ENCODE measurements at places on chromosomes 2 and 18. TPM values are rescaled to one million over a fixed set of nuclear protein-coding genes. Genes with fewer than 3 reads are reported as not detected.

DNA sequence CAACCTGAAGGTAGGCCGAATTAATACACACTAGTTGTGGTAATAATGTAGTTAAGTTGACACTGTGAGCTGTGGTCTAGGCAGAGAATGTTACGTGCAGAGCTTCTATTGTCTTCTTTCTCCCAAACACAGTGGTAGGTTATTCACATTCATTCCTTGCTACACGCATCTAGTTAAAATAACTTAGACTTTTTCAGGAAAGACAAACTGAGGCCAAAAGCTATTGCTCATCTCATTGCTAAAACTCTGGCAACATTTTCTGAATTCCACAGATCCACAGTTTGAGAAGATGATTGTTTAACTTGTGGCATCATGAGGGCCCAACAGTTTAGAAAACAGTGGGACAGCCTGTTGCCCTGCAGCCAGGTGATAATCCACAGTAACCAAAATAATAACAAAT, 850.4 kb upstream of the FSHR start:
- DNase-seq = no peak

GRCh38 chr18:54606835-54607212, 15.8 kb downstream of the DYNAP start:
- DNase-seq = no peak

DNA sequence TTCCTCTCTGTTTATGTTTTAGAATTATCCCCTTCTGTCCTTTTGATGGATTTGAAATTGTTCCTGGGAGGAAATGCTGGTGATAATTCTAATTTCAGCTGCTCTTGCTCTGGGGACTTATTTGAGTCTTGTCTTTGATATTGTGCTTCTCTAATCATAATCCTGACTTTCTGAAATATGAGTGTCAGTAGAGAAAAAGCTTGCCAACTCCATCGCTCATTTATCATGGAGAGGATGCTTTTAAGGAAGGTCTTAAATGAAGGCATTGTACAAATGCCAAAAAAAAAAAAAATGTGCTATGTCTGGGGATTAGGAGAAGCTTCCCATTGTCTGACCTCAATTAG, 159.5 kb downstream of the NYAP2 start:
- no peak for DNase-seq

The C2orf80 gene
- not detected for total RNA-seq

GRCh38 chr2:84451579-84451978, 7.5 kb downstream of the SUCLG1 start:
- no peak for DNase-seq

GRCh38 chr18:1488394-1488793, 583.7 kb downstream of the ADCYAP1 start:
- no peak for DNase-seq

The UGT1A5 gene
- total RNA-seq = not detected

- no peak for DNase-seq
Measured at GRCh38 chr2:146523196-146523595, 1321.6 kb upstream of the ACVR2A start.

The ZNF396 gene
- total RNA-seq = 7.3 TPM

- no peak for DNase-seq
Measured at GRCh38 chr2:239392072-239392357, 8.8 kb downstream of the HDAC4 start.

DNA sequence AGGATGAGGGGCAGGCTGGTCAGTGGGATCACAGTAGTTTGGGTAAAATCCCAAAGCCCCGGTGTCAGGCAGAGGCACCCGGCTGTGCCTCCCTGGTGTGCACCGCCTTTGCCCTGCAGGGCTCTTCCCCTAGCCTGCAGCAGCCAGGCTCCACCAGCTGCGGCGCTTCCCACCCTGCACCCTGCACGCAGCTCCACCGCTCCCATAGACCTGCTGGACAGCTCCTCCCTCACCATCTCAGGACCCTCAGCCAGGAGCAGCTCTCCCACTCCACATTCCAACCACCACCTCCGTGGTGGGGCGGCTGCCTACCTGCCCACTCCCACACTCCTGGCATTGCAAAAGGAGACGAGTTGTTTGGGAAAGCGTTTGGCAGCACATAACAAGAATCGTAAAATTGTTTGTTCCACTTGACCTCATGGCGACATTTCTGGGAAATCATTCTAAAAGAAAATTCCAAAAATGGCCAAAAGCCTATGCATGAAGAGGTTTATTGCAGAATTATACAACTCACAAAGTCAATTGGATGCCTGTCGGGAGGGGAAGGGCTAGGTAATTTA, 287.4 kb upstream of the HDAC4 start:
- DNase-seq = peak; percentile 16

DNA sequence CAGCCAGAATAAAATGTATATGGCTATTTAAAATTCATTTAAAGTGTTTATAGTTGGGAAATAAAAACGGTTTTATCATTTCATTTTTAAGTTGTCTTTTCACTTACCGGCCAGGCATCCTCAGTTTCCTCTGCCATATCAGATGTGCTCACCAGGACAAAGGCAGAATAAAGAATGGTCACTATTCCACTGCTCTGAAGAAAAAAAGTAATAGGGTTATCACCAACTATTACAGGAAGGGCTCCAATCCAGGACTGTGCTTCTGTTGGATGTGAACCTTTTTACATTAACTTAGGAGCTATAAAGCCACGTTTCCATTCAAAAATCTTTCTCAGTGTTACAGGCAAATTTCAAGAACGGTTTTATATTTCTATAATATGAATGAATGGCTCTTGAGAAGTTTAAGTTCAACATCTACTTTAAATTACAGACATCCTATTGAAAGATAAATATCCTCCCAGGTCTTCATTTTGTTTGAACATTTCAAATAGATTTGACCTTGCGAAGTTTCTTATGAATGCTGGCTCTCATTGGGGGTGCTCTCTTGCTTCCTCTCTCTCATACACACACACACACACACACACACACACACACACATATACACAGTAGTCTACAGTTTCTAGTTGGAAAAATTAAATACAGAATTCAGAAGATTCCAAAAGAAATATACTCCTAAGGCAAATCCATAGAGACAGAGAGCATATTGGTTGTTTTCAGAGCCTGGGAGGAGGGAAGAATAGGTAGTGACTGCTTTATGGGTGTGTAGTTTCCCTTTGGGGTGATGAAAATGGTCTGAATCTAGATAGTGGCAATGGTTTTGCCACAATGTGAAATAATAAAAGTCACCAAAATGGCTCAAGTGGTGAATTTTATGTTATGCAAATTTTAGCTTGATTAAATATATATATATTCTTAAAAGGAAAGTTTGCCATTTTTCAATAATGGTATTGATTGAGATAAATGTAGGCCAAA, 2.9 kb upstream of the SLC40A1 start:
- DNase-seq = no peak

DNA sequence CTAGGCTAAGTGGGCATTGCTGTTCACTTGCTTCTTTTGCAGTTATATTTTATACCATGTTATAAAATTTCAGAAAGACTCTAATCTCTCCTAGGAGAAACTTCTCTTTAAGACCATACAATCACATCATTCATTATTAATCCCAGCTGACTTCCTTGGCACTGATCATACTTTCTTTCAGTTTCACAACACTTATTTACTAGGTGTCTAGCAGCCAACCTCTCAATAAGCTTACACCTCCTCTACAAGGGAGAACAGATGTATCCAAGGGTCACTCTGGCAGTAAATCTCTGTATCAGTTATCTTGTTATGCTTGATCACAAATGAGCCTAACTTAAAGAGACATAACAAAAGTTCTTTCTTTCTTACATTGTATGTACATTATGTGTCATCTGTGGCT, 69.8 kb upstream of the EPB41L5 start:
- no peak for DNase-seq

DNA sequence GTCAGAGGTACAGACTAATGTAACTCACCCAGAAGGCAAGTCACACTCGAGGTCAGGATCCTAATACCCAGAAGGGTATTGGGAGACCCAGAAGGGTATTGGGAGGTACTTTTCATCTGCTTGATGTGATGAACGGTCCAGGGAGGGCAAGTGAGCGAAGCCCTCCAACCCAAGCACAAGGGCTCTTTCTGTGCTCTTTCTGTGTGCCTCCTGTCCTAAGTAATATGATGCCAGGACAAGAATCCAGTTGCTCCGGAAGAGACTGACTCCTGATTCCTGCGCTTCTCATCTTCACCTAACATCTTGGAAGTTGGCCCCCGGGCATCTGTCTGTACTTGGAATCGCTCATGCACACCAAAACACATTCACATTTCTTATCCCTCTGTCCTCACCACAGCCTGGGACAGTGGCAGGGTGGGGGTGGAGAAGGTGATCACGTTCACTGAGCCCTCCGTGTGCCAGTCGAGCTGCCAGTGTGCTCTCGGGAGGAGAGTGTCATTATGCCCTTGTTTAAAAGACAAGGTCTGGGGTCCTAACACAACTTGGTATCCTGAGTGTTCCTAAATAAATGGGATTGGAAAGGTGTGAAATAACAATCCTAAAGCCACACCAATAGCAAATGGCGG, 17.1 kb downstream of the GYPC start:
- no peak for DNase-seq

GRCh38 chr2:72765997-72766609, 59.7 kb downstream of the EXOC6B start:
- no peak for DNase-seq

- DNase-seq = no peak
Measured at GRCh38 chr2:52054824-52055223, 1022.9 kb upstream of the NRXN1 start.

The RSAD2 gene
- total RNA-seq = 4.4 TPM

DNA sequence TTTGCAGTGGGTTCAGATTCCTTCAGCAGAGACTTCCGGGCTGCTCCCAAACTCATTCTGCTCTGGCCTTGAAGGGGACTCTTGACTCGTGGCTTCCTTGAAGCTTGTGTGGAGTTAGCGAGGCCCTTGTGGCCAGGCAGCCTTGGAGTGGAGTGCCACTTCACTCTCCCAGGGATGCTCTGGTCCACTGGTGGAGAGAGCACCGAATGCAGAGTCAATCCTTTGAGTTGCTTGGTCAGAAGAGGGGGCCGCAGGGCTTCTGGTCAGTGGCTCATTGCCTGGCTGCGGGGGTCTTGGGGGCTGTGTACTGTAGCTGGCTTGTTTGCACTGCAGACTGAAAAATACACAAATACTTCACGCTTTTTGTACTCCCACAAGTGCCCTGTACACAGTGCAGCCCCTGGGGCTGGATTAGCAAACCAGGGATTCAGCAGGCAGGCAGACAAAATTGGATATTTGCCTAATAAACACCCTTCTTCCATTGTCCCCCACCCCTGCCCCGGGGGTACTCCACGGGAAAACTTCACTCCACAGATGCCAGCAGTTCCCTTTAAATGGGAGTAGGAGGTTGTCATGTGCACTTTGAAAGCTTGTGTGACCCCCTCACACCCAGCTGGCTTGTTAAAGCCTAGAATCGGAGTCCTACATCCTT, 3.2 kb downstream of the GLI2 start:
- peak; percentile 32 for DNase-seq

- DNase-seq = no peak
Measured at GRCh38 chr2:102915128-102915527, 153.3 kb downstream of the TMEM182 start.

The ANKRD30BL gene
- 41.0 TPM for total RNA-seq

DNA sequence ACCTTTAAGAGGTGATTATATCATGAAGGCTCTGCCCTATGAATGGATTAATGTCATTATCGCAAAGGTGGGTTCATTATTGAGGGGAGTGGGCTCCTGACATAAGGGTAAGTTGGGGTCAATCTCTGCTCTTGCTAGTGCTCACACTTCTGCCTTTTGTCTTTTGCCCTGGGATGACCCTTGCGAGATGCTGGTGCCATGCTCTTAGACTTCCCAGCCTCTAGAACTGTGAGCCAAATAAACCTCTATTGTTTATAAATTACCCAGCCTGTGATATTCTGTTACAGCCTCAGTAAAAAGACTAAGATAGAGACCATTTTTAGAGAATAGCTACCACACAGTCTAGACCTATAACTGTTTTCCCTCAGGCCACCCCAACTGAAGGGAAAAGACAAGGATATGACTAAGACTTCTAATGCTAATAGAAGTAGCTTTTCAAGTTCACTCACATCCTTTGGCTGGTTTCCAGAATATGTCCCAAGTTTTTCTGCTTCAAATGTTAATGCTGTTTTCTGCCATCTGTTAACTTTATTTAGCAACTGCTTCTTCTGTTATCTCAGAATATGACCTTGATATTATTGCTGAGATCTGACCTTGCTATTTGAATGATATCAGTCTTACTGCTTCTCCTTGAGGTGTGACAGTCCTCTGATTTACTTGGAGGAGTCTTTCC, 65.1 kb upstream of the STAM2 start:
- no peak for DNase-seq

- no peak for DNase-seq
Measured at GRCh38 chr2:168394262-168394661, 61.8 kb upstream of the CERS6 start.

- no peak for DNase-seq
Measured at GRCh38 chr2:163877316-163877715, 141.5 kb upstream of the FIGN start.

DNA sequence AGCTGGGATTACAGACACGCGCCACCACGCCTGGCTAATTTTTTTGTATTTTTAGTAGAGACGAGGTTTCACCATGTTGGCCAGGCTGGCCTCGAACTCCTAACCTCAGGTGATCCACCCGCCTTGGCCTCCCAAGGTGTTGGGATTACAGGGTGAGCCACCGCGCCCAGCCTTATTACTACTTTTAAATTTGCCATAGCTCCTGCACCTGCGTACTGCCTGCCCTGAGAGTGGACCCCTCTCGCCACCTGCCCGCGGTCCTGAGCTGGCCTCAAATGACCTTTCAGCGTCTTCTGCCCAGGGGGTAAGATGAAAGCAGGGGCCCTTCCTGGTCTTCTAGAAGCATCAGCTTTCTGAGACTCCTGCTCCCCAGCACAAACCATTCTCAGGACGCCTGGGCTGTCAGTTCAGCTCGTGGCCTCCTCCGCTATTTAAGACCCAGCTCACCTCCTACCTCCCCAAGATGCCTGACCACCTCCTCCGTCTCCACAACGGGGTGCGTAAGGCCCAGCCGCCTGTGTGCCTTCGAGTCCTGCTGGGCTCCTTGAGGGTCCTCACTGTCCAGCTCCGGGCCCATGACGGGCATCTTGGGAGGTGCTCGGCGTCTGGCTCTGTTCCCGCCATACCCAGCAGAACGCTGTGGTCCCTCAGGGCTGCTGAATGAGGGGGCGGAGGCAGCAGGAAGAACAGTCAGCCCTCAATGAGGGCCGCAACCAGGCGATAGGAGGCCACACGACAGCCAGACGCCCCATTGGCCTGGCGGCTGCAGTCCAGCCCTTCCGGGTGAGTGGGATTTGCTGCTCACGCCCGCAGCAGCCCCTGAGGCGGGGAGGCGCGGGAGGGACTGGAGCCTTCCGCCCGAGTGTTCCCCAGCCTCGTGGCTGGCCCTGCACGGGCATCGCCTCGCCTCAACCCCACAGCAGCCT, 266.6 kb downstream of the TFCP2L1 start:
- DNase-seq = peak; percentile 73

All from testis (tissue), 5 donors.